Hematopoietic multipotent progenitor cell treated with erythropoietin and hydrocortisone succinate and interleukin-3 and kit ligand, for 4 days (in vitro differentiated cells): ENCODE measurements at places on chromosomes 6 and 20.

GRCh38 chr6:146364816-146365594 is 178.6 kb upstream of the RAB32 start:
- DNase-seq, result no peak

DNA sequence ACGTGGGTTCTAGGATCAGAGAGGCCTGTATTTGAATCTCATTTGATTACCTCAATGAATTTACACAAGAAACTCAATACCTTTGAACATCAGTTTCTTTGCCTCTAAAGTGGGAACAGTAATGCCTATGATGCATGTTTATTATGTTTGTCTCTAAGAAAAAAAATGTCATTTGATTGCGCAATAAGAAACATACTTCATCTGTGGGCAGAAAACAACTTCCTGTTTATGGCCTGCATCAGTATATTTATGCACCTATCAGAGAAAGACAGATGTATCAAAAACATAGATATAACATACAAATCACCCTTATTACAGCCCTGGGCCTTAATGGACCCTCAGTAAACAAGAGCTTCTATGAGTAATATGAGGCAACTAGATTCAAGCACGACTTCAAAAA is 516.4 kb upstream of the ARID1B start:
- DNase-seq, result no peak

GRCh38 chr6:20211037-20211940 is 980 bp downstream of the MBOAT1 start:
- peak; percentile 68 for DNase-seq

- DNase-seq, result no peak
Measured at GRCh38 chr6:168525114-168525513, 84.1 kb downstream of the SMOC2 start.

GRCh38 chr20:45783656-45784294 is 7.9 kb downstream of the WFDC3 start:
- DNase-seq, result peak; percentile 23

DNA sequence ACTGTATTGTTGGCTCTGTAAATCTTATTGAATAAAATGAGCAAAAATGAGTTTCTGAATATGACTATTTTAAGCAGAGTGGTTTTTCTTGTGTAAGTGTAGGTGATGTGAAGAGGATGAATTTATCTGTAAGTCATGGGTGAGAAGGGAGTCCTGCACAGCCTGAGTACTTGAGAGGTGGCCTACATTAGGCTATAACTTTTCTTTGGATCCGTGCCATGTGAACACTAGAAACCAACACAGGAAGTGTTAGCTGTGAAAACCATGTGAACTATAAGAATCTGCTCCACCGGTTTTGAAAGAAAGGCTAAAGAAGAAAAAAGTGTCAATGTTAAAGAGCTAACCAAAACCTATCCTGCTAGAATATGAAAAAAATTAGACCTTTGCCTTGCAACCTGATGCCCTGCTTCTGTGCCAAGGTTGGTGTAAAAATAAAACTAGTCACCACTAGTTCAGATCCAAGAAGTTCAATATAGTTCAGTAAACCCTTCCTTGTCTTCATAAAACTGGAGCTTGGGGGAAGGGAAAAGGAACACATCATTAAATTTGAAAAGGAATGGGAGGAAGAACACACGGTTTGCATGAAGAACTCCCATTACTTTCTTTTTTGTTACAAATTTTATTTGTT is 21.3 kb downstream of the PLCB1 start:
- DNase-seq, result peak; percentile 71

DNA sequence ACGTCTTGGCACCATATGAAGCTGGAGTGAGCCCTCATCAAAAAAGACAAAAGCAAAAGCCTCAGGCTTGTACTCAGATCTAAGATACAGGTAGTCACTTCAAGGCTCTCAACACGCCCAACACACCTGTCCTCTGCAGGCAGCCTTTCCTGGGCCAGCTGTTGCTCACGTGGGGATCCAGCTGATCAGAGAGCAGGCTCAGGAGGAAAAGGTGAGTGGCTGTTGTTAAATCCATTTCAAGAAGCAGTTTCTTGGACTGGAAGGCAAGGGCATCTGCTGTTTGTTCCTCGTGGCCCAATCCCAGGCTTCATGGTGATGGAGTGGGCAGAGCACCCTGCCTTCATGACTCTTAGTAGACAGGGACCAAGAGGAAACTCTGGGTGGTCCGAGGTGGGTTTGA is 39.6 kb downstream of the ELMO2 start:
- no peak for DNase-seq

GRCh38 chr6:2432292-2432691 is 186.9 kb upstream of the GMDS start:
- DNase-seq, result no peak

DNA sequence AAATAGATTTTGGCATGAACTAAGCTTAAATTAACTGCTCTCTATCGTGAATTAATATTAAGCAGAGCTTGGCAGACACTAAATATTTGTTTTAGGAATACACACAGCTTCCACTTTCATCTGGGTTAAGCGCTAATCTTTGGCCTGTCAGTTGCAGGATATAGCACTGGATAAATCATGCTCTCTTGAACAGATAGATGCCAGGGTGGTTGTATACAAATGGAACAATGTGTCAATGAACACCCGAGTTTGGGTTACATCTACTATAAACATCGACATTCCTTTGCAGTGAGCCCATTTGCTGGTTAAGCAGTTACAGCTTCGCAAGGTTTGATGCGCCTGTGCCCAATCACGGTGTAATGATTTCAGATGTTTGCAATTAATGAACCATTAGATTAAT is 338.2 kb upstream of the ZFP64 start:
- no peak for DNase-seq

DNA sequence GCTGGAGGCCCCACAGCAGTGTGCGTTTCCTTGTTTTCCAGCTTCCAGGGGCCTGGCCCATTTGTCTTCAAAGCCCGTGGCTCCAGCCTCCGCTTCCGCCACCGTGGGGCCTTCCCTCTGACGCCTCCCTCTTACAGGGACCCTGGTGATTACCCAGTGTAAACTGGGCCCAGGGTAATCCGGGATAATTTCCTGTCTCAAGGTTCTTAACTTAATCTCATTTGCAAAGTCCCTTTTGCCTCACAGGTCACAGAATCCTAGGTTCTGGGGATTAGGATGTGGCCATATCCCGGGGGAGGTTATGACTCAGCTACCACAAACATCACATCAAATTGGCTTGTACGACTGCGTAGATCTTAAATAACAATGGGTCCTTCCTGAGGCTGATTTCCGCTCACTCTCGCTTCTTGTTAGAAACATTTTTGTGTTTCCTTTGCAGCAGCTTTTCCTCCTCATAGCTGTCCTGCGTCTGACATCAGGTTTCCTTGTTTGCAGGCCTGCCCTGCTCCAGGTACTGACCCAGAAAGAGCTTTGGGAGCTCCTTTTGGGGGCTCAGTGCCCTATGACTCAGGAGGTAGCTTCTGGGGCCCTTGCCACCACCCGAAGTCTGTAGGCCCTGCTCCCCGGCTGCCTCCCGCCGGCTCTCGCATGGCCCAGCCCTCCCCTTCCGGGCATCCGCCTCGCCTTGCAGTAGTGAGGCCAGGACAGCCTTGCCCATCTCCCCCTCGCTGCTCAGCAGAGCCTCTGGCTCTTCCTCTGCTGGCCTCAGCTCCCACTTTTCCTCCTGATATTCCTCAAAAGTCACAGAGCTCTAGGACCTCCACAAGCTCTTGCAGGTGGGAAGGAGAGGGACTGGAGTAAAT is 100.5 kb downstream of the ERMARD start:
- DNase-seq, result no peak

DNA sequence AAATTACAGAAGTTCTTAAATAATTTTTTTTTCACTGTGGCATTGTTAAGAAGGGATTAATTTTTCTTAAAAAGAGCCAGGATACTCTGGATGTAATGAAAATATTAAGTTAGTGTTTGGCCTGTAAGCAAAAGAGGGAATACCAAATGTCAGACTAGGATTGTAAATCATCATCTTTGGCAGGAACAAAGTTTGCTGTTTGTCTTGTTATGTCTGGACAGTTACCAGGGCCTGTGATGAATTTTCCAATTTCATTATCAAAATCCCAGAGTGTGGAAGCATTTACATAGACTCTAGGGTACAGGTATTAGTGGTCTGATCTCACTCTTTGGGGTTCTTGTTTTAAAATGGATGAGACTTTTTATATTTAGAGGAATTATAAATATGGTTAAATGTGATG is 26.1 kb downstream of the CEP57L1 start:
- DNase-seq, result no peak

DNA sequence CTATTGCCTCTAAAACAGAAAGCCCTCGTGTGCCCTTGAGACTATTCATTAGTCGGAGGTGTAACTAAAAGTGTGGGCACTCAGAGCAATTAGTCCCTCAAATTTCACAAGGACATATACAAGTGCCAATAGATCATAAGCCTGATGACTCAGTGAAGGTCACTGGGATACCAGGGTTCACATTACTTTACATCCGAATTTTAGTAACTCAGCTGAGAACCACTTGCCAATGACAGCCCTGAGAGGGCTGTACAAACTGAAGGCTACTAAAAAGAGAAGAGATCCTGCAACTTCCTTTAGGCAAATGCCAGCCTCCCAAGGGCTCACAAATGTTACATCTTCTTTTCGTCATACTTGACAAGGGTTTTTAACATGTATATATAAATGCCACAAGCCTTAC is 369.6 kb downstream of the TENT5A start:
- no peak for DNase-seq

- DNase-seq, result no peak
Measured at GRCh38 chr6:63926950-63927927, 291.6 kb downstream of the PHF3 start.

GRCh38 chr6:7232351-7232750 is 80.6 kb downstream of the SSR1 start:
- DNase-seq, result no peak

GRCh38 chr6:118509009-118509617 is 39.0 kb upstream of the PLN start:
- peak; percentile 61 for DNase-seq
